ENCODE measurements at places on chromosomes 6 and 20. TPM values are rescaled to one million over a fixed set of nuclear protein-coding genes. Genes with fewer than 3 reads are reported as not detected.

DNA sequence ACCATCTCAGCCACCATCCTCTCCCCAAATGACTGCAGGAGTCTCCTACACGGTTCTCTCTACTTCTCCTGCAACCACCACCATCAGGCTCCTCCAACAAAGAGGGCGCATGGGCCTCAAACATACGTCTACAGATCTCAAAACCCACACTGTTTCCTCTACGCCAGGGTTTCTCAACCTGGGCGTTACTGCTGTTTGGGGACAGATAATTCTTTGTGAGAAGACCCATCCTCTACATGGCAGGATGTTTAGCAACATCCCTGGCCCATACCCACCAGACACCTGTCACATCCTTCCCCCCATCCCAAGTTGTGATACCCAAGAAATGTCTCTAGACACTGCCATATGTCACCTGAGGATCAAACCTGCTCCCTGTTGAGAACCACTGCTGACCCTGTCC, 45.0 kb downstream of the ELMO2 start:
- no peak for DNase-seq

VAPB gene
- 41.6 TPM for total RNA-seq

- peak; percentile 47 for DNase-seq
These were observed 823 bp downstream of the NHLRC1 start for GRCh38 chr6:18121580-18122127.

DNA sequence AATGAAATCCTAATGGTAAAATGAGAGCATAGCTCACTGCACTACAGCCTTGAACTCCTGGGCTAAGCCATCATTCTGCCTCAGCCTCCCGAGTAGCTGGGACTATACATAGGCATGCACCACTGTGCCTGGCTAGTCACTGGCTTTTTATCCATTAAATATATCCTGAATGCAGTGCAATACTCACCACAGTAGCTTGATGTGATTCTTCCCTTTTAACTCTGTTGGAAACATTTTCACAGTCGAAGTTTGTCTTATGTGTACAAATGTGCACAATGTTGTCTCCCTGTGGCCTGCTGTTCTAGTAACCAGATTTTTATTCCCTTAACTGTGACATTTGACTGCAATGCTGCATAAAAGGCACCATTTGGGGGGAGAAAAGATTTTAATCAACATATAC, 56.7 kb downstream of the TRMT6 start:
- DNase-seq = no peak

ANKRD66 gene
- not detected for total RNA-seq

DNA sequence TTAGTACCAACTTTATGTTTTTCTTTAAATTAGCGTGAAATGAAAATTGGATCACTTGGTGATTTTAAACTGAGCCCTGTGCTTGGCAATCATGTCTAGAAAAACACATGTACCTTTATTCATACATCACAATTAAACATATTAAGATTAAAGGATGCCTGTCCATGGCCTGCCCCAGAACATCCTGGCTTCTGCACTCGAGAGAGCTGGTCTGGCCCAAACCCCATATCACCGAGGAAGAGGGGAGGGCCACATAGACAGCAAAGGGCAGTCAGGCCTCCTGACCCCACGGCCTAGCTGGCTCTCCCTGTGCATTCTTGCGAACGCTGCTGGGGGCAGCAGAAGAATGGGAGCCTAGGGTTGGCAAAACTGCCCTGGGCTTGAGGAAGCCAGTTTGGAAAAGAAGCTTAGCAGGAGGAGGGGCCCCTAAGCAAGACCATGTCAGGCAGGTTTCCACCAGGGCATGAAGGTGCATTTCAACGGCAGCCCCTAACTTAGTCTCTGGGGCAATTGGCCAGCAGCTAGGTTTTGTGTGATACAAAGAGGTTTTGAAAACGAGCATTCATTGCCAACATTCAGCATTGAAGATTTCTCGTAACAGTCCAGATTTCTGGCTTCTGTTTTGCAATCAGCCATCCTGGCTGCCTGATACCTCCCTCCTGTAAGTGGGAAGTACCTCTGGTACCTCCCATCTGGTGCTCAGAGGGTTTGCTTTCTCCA, 8.6 kb downstream of the BPIFB3 start:
- DNase-seq = no peak

- DNase-seq = no peak
These were observed 28.8 kb upstream of the HMGA1 start for GRCh38 chr6:34207695-34208443.

DNA sequence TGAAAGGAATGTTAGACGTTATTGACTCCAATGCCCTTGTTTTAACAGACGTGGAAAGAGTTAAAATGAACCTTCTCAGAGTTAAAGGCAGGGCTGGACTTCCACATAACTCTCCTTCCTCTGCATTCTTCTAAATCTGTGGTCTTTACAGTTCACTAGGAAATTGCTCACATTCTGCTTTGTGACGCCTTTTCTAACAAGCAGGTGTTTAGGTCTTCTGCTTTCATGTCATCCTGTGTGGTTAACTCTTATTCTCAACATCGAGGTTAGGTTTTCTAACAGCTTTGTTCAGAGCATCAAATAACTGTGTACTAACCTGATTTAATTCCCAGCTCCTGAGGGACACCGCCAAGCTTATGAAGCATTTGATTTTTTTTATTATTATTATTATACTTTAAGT, 81.3 kb upstream of the NT5E start:
- no peak for DNase-seq

CLVS2 gene
- total RNA-seq = not detected

PPP1R14C gene
- total RNA-seq = 0.08 TPM

VGLL2 gene
- not detected for total RNA-seq

Data from left lobe of liver (tissue), 2 donors.